ENCODE measurements at places on chromosomes 2 and 18. TPM values are rescaled to one million over a fixed set of nuclear protein-coding genes. Genes with fewer than 3 reads are reported as not detected.
A peak's percentile ranks its signal among the peaks of the same experiment; 100 is the strongest.

GRCh38 chr2:1598041-1598710, 146.1 kb downstream of the PXDN start:
- no peak for DNase-seq
- H3K4me1 ChIP-seq: peaks cover 41% of the 10 kb centered on the region
- no peak overlapping the region for H3K27ac ChIP-seq

DNA sequence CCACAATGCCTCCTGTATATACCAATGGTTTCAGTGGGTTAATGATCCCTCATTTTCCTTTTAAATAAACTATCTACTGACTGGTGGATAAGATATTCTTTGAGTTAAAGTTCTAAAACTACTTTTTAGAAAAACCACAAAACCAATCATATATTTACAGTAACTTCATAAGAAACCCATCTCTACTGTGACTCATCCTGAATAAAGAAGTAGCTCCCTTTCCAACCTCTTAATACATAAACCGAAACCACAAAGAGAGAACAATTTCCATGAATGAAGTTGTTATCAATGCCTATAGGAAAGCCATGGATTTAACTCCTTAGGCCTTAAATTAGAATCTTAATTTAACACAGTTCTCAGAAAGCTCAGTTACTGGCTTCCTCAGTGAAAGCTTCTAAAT, 227.0 kb upstream of the SMAD7 start:
- no peak overlapping the region for H3K4me3 ChIP-seq
- peaks cover 19% of the 10 kb centered on the region for H3K4me1 ChIP-seq
- DNase-seq: peak; percentile 48
- no peaks in the 10 kb centered on the region for H3K36me3 ChIP-seq
- no peaks in the 10 kb centered on the region for H3K27me3 ChIP-seq

- no peak for DNase-seq
- no peak overlapping the region for H3K27ac ChIP-seq
- no peaks in the 10 kb centered on the region for H3K27me3 ChIP-seq
- H3K4me1 ChIP-seq: peaks cover 37% of the 10 kb centered on the region
- no peaks in the 10 kb centered on the region for H3K36me3 ChIP-seq
These were observed 111.3 kb downstream of the DOCK10 start for GRCh38 chr2:224930990-224931389.

DNA sequence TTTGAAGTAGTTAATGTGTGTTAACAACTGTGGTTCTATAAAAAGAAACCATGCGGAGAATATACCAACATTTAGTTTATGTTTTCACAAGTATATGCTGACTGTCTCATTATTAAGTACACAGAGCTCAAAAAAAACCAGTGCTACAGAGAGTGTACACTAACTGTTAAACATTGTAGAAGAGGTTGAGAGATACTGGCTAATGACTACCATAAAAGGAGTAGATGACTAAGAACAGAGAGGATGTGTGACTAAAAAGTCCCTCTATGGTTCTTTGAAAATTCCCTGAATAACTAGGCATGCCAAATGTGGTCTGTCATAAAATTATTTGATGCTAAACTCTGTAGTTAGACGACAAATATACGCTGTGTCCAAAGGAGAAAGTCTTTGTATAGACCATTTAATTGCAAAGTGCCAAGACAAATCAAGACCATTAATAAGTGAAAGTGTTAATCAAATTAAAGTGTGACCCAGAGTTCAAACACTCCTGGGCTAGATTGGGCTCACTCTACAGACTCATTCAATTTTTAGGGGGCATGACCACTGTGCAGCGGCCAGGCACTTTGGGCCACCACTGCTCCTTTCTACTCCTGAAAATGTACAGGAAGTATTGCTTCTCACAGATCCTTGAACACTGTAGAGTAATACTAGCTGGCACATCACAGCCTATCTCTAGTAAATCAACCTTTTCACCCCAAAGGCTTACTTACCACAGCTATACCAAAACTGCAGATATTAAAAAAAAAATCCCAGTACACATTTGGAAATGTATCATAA, 45.1 kb upstream of the SERTAD2 start:
- H3K4me3 ChIP-seq: no peak overlapping the region
- peaks cover 23% of the 10 kb centered on the region for H3K4me1 ChIP-seq
- H3K36me3 ChIP-seq: no peaks in the 10 kb centered on the region
- no peaks in the 10 kb centered on the region for H3K27me3 ChIP-seq

DNA sequence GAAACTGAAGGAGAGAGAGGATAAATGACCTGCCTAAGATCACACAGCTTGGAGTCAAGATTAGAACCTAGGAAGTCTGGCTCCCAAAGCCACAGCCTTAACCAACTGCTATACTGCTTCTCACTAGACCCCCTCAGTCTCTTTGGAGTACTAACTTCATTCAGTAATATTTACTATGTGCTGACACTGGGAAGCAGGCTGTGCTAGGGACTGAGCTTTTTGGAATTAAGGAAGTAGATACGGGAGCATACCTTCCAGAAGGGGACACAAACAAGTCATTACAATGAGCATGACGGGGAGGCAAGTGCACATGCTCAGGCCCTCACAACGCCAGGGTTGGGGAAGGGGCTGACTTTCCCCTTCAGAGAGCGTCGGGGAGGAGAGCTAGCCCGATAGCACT, 97.7 kb downstream of the INO80D start:
- DNase-seq: no peak
- no peaks in the 10 kb centered on the region for H3K4me1 ChIP-seq
- no peaks in the 10 kb centered on the region for H3K27me3 ChIP-seq
- H3K36me3 ChIP-seq: no peaks in the 10 kb centered on the region

GRCh38 chr2:100427627-100428258, 10.3 kb upstream of the CHST10 start:
- DNase-seq: peak; percentile 68
- H3K36me3 ChIP-seq: no peaks in the 10 kb centered on the region
- H3K4me1 ChIP-seq: no peaks in the 10 kb centered on the region

DNA sequence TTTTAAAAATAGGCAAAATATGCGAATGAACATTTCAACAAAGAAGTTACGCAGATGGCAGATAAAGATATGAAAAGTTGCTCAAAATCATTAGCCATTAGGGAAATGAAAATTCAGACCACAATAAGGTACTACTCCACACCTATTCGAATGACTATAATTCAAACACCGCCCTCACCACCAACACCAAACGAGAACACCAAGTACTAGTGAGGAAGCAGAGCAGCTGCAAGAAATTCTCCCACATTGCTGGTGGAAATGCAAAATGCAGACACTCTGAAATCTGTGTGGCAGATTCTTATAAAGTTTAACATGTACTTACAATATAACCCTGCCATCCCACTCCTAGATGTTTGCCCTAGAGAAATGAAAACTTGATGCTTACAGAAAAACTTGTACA, 17.3 kb upstream of the PRKCE start:
- no peak overlapping the region for H3K27ac ChIP-seq
- no peaks in the 10 kb centered on the region for H3K27me3 ChIP-seq
- no peak for DNase-seq
- no peak overlapping the region for H3K4me3 ChIP-seq

DNA sequence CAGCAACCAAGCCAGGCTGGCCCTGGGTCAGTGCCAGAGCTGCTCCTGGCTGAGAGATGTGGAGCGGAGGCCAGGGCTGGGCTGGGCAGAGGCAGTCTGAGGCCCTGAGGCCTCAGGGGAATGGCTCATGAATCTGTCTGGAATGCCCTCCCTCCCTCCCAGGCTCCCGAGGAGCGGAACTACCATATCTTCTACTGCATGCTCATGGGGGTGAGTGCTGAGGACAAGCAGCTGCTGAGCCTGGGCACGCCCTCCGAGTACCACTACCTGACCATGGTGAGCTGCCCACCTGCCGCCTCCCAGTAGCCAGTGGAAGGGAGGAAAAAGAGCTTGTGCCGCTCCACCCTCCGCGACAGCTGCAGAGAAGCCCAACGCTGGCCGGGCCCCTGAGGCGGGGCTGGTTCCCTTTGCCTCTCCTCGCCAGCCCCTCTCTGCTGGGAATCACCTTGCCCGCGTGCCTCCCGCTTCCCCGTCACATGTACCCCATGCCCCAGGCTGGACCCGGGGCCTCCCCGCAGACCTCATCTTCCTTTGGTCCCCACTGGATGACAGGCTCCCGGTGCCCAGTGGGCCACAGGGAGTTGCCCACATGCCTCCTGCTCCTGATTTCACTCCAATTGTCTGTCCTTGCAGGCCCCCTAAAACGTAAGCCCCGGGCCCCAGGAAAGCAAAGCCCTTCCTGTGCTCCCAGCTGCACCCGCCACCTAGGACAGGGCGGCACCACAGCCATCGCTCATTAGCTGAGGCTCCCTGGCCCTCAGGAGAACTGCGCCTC, 41.1 kb downstream of the MYO7B start:
- H3K36me3 ChIP-seq: no peaks in the 10 kb centered on the region
- peak; percentile 60 for DNase-seq
- no peak overlapping the region for H3K27ac ChIP-seq
- H3K27me3 ChIP-seq: no peaks in the 10 kb centered on the region

DNA sequence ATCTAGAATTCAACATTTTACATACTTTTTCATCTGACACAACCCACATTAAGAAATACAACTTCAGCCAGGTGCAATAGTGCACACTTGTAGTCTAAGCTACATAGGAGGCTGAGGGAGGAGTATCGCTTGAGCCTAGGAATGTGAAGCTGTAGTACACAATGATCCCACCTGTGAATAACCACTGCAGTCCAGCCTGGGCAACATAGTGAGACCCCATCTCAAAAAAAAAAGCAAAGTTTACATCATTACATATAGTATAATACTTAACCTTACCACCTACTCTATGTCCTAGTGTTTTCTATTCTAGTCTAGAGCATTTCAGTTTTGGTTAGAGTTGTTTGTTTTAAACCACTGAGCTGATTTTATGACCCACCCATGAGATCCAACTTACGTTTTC, 86.5 kb upstream of the FAM117B start:
- H3K27me3 ChIP-seq: no peaks in the 10 kb centered on the region
- no peaks in the 10 kb centered on the region for H3K4me1 ChIP-seq
- H3K4me3 ChIP-seq: no peak overlapping the region
- H3K36me3 ChIP-seq: no peaks in the 10 kb centered on the region
- DNase-seq: no peak
- H3K27ac ChIP-seq: no peak overlapping the region

GRCh38 chr2:151241224-151241623, 20.4 kb downstream of the RBM43 start:
- no peaks in the 10 kb centered on the region for H3K36me3 ChIP-seq
- peaks cover 27% of the 10 kb centered on the region for H3K4me1 ChIP-seq
- H3K4me3 ChIP-seq: no peak overlapping the region
- H3K27me3 ChIP-seq: no peaks in the 10 kb centered on the region
- DNase-seq: peak; percentile 74

DNA sequence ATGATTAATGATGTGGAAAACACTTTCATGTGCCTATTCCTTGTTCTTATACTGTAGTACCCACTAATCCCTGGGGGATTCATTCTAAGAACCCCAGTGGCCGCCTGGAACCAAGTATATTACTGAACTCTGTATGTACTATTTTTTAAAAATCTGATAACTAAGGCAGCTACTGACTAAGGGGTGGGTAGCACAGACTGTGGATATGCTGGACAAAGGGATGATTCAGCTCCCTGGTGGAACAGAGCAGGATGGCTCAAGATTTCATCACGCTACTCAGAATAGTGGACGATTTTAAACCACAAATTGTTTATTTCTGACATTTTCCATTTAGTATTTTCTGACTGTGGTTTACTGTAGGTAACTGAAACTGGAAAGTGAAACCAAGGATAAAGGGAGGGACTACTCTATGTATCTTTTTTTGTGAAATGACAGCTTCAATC, 41.8 kb upstream of the CDC42EP3 start:
- peak; percentile 71 for DNase-seq
- no peaks in the 10 kb centered on the region for H3K27me3 ChIP-seq
- H3K27ac ChIP-seq: peak overlapping the region; percentile 15
- H3K36me3 ChIP-seq: no peaks in the 10 kb centered on the region
- no peak overlapping the region for H3K4me3 ChIP-seq

- H3K4me1 ChIP-seq: peaks cover 28% of the 10 kb centered on the region
- no peaks in the 10 kb centered on the region for H3K36me3 ChIP-seq
These were observed 50.5 kb upstream of the SULT1C3 start for GRCh38 chr2:108189316-108189715.

- DNase-seq: no peak
- no peaks in the 10 kb centered on the region for H3K4me1 ChIP-seq
- no peak overlapping the region for H3K4me3 ChIP-seq
- H3K36me3 ChIP-seq: no peaks in the 10 kb centered on the region
These were observed 44.7 kb downstream of the SOX11 start for GRCh38 chr2:5736886-5737285.

DNA sequence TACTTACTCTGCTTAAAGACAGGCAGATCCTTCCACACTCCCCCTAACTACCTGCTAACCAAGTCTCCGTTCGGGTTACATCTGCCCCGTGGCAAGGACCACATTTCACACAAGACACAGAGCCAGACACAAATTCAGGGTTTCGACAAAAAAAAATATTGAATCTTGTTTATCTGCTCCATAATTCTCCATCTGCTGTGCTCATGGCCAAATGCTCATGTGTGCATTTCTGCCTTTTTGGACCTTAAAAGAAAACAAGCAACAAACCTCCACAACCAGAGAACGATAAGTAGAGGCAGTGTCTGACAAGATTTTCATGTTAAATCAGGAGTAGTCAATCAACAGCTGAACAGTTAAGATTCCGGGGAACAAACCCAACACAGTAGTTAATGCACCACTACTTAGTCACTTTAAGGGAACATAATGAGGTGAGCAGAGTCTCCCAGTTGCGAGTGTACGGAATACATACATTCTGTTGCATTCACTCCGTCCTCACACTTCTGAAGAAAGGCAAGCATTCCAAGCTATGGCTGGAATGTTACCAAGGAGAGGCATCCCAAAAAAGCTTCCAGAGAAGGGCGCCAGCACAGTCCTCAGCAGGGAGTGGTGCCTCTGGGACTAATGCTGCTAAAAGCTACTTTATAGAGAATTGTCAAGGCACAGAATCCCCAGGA, 121.0 kb downstream of the ANKRD44 start:
- no peaks in the 10 kb centered on the region for H3K36me3 ChIP-seq
- no peaks in the 10 kb centered on the region for H3K4me1 ChIP-seq
- H3K4me3 ChIP-seq: no peak overlapping the region
- DNase-seq: no peak

The IFT172 gene
- total RNA-seq: 22.9 TPM

The CYTIP gene
- 0.26 TPM for total RNA-seq

The SERPINB4 gene
- total RNA-seq: 0.40 TPM

The CEP192 gene
- 32.6 TPM for total RNA-seq

The FOXD4L1 gene
- total RNA-seq: 0.33 TPM

The PROKR1 gene
- total RNA-seq: 0.12 TPM

The HOXD1 gene
- not detected for total RNA-seq

The ABCG8 gene
- not detected for total RNA-seq

The TM4SF20 gene
- total RNA-seq: not detected

The TMEM178A gene
- not detected for total RNA-seq

The GAREM1 gene
- 0.86 TPM for total RNA-seq

The RGPD4 gene
- total RNA-seq: not detected

The TMX3 gene
- total RNA-seq: 39.1 TPM

The SYT4 gene
- total RNA-seq: not detected

The HOXD13 gene
- total RNA-seq: 0.36 TPM
